ENCODE measurements at places on chromosomes 4 and X.
A peak's percentile ranks its signal among the peaks of the same experiment; 100 is the strongest.

- no peak for DNase-seq
Measured at GRCh38 chr4:148380291-148380690, 61.9 kb downstream of the NR3C2 start.

DNA sequence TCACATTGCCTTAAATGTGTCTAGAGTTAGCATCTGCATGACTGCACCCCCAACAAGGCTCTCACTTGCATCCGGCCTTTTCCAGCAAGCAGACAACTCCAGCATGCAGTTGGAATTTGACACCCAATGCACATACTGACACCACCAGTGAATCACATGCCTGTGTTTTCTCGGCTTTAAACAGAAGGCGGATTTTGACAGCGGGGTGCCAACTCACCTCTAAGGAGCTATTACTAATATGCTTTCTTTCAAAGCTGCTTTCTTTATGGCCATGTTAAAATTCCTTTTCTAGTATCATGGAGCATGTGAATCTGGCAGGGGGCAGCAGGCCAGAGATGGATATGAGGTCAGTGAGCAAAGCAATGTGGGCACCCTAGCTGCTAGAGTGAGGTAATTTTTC lies 78.0 kb upstream of the CLNK start:
- no peak for DNase-seq

DNA sequence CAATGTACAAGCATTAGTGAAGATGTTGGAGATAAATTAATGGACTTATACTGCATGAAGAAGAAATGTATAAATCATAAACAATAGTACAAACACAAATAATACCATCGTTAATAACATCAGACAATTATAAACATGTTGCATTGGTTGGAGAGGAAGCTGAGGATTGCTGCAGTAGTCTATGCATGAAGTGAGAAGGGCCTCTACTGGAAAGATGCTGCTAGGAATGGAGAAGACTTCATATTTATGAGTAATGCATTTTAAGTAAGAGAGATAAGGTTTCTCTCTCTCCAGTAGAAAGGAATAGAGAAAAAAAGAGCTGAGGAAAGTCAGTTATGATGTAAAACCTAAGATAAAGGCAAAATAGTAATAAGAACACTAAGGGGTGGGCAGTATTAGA lies 247.8 kb downstream of the GRID2 start:
- DNase-seq: no peak

DNA sequence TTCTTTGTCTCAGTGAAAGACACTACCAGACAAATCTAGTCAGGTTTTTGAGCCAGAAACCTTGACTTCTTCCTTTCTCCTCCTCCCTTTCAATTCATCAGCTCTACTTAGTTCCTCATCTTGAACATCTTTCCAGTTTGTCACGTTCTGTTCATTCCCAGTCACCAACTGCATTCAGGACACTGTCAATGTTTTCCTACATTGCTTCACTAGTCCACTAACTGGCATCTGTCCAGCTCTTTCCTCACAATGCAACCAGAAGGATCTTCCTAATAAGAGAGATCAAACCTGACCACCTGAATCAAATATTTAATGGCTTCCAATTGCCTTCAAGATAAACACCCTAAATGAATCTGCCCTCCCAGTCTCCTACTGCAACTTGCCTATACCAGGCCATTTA lies 52.5 kb downstream of the SYNPO2 start:
- DNase-seq: peak; percentile 14

DNA sequence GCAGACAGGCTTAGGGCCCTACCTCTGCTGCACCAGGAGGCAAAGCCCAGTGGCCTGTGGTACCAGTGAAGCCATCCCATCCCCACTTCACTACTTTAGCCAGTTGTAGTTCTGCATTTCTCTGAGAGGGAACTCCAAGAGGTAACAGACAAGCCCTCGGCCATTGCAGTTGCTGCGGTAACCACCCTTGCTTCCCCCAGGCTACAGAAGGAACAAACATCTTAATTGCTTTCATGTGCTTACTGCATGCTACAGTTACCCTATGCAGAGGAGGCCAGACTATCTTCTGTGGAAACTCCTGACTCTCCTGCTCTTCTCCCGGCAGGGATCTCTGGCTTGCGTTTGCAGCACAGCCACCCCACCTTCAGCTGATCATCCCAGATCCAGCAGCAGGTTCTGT lies 67.8 kb downstream of the SPIN4 start:
- no peak for DNase-seq

GRCh38 chrX:41728125-41728524 lies 4.1 kb downstream of the GPR82 start:
- no peak for DNase-seq

Data from AML-193 (cell line).